Sigmoid colon (tissue), 7 donors: ENCODE measurements at places on chromosomes 13 and 19.

DNA sequence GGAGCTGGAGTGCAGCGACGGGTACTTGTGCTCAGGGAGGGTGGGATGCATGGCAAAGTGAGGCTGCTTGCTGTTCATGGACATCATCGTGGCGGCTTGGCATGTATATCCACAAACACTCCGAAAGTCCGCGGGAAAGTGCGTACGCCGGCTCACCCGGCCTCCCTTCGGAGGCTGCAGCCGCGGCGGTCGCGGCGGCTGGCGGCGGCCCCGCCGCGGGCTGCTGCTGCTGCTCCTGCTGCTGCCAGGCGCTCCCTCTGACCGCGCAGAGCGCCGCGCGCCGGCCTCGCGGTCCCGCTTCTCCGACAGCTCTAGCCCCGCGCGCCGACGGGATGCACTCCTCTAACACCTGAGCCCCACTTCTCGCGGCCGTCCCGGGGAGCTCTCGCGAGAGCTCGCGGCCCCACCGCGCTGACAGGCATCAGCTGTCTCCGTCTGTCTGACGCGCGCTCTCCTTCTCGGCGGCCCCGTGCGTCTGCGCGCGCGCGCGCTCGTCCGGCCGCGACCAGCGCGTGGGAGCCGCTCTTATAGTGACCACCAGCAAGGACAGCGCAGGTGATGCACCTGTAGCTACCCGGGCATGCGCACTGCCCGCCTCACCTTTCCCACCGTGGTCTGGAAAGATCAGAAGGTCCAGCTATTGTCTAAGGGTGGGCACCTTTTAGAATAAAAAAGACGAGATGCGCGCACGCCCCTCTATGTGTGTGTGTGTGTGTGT lies at the start of gene POU4F1:
Gene POU4F1, minus strand, starts transcription at position 313 of the 718 bp plus-strand sequence. Its CDS starts 226 bp downstream, at position 87.
- no peak for DNase-seq

DNA sequence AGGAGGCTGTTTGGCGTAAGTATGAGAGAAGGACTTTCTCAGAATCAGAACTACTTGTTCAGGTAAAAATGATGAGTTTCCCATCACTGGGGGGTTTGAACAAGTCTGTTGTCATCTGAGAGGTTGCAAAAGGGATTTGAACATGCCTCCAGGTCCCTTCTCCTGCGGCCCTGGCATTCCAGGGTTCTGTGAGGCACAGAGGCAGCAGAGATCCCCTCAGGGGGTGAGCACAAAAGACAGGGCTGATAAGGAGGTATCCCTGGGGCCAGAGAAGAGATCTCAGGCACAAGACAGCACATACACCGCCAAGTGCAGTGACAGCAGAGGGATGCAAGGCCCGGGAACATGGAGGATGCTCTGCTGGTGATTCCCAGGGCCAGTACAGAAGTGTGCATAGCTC lies 275.8 kb upstream of the TSHZ3 start:
- no peak for DNase-seq

DNA sequence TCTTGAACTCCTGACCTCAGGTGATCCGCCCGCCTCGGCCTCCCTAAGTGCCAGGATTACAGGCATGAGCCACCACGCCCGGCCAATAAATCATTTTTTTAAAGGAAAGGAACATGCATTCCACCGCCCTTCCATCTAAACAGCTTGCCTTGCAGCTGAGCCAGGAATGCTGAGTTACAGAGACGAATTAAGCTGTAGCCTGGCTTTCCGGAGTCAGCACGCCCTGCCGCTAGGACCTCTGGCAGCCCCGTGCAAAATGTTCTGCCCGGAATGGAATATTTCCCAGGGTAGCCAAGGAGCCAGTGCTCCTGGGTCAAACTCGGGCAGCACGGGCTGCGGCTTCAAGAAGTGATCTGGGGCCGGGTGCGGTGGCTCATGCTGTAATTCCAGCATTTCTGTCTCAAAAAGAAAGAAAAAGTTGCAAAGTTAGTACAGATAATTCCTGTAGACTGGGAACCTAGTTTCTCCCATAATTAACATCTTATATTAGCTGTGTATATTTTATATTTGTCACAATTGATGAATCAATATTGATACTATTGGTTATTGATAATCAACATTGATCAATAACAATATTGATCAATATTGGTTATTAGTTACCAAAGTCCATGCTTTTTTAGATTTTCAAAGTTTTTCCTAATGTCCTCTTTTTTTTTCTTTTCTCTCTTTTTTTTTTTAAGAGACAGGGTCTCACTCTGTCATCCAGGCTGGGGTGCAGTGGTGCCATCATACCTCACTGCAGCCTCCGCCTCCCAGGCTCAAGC lies 19.2 kb downstream of the ATCAY start:
- peak; percentile 76 for DNase-seq

GRCh38 chr13:40792284-40793051 lies 3.1 kb downstream of the SLC25A15 start:
- no peak for DNase-seq

GRCh38 chr19:17888260-17888659 lies 16.5 kb downstream of the SLC5A5 start:
- DNase-seq, result no peak

- no peak for DNase-seq
Observed at GRCh38 chr13:100517135-100517534, 71.5 kb downstream of the GGACT start.

DNA sequence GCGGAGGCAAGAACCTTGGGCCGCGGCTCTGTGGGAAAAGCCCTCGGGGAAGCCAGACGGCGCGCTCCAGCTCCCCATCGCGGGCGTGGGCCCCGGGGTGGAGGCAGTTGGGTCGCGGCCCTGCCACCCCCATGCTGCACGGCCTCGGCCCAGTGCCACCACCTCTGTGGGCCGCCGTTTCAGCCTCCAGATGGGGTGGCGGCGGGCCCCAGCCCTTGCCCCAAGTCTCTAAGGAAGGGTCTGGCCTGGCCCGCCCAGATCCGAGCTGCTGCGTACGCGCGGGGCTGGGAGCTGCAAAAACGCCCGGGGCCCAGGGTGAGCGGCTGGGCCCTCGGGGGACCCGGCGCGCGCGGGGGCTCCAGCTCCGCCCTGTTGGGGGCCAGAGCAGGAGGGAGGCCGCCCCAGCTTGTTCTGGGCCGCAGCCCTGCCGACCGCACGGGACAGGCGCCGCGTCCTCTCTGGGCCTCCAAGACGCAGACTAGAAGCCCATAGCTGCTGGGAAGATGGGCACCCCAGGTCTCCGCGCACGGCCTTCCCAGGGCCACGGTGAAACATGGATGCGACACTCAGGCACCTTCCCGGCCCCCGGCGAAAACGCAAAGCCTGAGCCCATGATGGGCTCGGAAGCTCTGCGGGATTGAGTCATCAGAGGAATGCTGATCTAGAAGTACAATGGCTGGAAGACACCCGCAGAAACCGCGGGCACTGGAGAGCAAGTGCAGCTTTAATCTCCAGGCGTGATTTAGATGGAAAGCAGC lies 110.1 kb downstream of the KCTD15 start:
- no peak for DNase-seq

GRCh38 chr13:48843630-48844380 lies 131.9 kb upstream of the FNDC3A start:
- DNase-seq, result no peak

DNA sequence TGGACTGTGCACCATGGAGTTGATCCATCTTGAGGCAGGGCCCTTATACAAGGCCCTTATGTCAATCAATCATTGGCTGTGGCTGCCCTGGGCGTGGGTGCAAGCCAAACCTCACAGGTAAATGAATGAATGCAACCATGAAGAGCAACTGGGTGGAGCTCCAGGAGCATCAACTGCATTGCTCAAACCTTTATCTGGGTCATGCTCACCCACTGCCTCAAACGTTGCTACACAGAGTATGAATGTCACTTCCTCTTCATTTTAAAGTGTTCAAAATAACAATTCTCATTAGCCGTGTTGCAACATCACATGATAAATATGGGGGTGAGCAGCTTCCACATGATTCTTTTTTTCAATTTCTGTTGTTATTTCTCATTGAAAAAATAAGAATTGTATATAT lies 6.4 kb upstream of the ZNF333 start:
- no peak for DNase-seq

GRCh38 chr13:91813253-91813652 lies 414.8 kb downstream of the GPC5 start:
- peak; percentile 72 for DNase-seq

DNA sequence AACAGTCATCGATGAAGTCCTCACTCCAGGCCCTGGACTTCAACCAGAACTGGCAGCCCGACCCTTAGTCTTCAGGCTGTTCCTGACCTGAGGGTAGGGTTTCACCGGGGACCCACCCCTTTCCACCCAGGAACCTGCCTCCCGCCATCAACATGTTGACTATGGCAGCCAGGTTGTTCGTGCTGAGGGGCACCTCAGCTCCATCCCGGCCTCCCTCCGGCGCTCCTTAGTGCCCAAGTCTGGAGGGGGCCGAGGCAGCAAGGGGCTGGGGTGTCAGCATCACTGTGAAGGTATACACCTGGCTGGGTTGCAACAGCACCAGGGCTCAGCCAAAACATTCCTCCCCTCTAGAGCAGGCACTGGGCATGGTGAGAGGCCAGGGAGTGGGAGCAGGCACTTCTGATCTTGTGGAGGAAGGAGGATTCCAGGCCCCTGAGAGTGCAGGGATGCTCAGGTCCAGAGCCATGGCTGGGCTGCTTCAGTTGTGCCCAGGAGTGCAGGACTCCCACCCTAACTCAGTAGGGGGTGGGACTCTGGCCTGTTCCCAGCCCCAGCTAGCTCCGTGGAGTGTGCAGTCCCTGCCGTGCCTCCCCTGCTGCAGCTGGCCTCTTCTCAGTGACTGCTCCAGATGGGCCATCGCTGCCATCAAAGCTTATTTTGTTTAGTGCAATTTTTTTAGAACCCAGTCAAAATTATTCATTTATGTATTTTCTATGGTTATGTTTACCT lies 1445.9 kb downstream of the PCDH9 start:
- peak; percentile 55 for DNase-seq

GRCh38 chr13:24212674-24213073 lies 52.2 kb downstream of the SPATA13 start:
- DNase-seq, result no peak

DNA sequence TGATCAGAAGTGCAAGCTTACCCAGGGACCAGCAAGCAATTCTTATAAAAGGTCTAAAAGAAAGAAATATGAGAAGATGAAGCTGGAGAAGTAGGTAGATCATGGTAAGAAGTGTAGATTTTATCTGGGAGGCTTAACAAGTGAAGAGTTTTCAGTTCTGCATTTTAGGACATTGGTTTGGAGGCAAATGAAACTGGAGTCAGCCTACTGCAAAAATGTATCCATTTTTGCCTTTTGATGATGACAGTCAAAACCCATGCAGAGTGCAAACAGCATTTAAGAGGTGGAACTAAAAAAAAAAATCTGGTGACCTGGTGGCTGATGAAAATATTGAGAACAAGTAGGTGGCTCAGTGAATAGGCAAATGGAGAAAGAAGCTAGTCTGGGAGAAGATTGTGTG lies 216.9 kb downstream of the DNAJC15 start:
- no peak for DNase-seq

- DNase-seq, result no peak
Observed at GRCh38 chr13:34116651-34117050, 298.7 kb downstream of the RFC3 start.

DNA sequence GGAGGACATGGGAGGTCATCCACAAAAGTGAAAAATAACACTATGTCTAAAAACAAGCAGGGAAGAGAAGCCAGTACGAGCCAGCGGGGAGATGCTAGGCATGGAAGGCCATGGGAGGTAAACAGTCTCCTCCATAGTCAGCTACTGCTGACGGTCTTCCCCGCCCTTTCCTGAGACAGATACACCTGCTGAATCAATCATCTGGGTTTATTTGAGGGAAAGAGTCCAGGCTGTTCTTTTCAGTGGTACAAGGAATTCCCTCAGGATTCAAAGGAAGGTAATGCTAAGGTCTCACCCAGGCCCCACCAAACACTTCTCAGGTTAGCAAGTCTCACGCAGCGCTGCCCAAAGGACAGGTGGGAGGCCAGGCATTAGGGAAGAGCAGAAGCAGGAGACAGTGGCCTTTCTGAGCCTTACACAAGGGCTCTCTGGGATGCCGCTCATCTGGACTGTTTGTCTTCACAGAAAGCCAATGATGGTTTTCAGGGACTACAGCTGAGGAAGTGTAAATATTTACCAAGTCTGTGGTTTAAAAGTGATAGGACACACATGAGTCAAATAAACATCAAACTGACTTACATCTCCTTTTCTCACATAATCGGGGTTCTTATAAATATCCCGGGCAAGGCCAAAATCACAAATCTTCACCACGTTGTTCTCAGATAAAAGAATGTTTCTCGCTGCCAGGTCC lies 173.9 kb downstream of the FLT1 start:
- no peak for DNase-seq

GRCh38 chr13:85373322-85373721 lies 425.9 kb downstream of the SLITRK6 start:
- DNase-seq, result no peak

- no peak for DNase-seq
Observed at GRCh38 chr19:5038631-5039271, 69.8 kb downstream of the KDM4B start.

DNA sequence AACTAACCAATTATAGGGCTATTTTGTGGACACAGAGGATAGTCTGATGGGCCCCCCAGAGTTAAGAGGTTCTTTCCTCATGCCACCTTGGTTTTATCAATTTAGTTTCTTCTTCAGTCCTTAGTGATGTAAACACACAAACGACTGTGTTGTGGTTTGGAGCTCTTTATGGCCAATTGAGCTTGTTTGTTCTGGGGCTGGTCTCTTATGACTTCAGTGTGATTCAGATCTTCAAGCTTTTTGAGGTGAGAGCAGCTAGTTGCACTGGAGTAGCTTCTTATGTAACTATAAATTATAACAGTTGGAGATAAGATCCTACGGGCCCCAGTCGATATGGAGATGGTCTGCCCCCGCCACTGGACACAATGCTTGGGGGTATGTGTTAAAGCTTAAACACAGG lies 22.0 kb upstream of the GJB6 start:
- no peak for DNase-seq

DNA sequence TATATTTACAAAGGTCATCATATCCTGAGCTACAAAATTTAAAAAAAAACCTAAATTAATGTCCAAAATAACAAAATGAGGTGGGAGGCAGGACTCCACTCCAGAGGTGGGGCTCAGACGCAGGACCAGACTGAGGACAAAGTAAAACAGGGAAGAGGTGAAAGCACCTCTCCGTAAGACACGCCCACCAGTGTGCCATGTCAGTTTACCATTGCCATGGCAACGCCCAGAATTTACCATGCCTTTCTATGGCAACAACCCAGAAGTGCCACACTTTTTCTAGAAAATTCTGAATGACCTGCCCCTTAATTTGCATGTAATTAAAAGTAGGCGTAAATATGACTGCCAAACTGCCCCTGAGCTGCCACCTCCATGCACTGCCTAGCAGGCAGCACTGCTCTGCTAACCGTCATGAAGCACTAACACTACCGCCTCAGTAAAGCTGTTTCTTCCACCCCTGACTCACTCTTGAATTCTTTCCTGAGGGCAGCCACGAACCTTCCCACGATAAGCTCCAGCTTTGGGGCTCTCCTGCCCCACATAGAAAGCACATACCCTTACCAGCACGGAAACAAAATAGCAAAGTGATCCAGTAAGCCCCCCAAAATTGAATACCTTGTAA lies 22.3 kb upstream of the PDCD5 start:
- no peak for DNase-seq

- no peak for DNase-seq
Observed at GRCh38 chr19:7469669-7470285, 19.1 kb downstream of the PEX11G start.

- DNase-seq, result no peak
Observed at GRCh38 chr13:42149136-42149535, 100.7 kb downstream of the DGKH start.
